ENCODE measurements at places on chromosomes 7 and 10.

GRCh38 chr7:99219185-99219767 is 11.4 kb upstream of the KPNA7 start:
- no peak for ATAC-seq

DNA sequence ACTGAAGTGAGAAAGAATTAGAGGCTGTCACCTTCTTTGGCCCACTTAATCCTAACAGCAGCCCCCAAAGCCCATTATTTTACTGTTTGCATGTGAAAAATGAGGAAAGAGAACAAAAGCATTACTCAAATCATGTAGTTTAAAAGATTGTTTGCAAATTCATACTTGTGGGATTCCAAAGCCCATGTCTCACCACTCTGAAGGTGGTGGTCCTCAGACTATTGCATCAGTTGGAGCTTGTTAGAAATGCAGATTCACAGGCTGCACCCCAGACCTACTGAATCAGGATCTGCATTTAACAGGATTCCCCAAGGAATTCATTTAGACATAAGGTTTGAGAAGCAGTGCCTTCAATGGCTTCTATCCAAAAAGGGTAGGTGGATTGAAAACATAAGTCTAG is 93.7 kb upstream of the PDE1C start:
- no peak for ATAC-seq

DNA sequence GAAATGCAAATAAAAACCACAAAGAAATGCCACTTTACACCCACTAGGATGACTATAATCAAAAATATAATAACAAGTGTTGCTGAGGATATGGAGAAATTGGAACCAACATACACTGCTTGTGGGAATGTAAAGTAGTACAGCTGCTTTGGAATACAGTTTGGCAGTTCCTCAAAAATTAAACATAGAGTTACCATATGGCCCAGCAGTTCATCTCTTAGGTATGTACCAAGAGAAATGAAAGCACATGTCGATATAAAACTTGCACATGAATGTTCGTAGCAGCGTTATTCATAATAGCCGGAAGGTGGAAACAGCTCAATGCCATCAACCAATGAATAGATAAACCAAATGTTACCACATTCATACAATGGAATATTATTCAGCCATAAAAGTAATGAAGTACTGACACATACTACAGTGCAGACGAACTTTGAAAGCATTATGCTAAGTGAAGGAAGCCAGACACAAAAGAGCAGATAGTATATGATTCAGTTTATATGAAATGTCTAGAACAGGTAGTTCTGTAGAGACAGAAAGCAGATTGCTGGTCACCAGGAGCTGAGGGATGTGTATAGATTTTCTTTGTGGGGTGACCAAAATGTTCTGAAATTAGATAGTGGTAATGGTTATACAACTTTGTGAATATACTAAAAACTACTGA is 12.4 kb downstream of the BCAP29 start:
- no peak for ATAC-seq

DNA sequence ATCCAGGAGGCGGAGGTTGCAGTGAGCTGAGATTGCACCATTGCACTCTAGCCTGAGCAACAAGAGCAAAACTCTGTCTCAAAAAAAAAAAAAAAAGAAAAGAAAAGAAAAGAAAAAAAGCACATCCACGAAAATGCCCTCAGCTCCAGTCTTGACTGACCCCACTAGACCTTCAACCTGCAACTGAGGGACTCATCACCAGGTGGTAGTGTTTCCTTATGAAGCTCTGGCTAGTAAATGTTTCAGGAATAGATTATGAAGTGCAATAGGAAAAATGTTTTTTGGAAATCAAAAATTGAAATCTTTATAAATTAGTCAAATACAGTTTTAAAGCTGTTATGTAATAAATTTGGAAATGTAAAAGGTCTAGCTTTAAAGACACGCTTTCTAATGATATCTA is 22.4 kb downstream of the TLL2 start:
- no peak for ATAC-seq

DNA sequence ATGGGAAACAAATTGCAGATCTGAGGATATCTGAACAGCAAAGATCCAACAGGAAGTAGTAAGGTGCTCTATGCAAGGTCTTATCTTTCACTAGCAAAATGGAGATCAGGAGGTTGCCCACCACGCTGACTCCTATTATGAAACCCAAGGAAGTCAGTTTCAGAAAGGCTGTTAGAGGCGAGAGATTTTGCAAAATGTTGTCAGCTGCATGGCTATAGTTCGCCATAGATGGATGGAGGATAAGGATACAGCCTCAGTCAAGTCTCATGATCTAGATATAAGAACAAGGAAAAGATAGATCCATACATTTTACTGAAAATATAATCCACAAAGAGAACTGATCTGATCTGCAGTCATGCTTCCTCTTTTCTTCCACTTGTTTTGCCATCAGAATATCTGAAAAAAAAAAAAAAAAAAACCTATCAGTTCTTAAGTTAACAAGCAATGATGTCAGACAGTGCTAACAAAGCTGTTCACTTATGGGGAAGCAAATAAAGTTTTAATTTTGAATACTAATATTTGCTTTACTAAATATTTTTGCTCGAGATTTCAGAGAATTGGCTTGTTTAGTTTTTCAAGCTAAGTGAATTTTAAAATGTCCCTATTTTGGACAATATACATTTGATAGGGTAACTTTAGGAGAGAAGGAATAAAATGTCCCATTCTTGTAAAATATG is 2.0 kb downstream of the GPR85 start:
- ATAC-seq, result no peak

DNA sequence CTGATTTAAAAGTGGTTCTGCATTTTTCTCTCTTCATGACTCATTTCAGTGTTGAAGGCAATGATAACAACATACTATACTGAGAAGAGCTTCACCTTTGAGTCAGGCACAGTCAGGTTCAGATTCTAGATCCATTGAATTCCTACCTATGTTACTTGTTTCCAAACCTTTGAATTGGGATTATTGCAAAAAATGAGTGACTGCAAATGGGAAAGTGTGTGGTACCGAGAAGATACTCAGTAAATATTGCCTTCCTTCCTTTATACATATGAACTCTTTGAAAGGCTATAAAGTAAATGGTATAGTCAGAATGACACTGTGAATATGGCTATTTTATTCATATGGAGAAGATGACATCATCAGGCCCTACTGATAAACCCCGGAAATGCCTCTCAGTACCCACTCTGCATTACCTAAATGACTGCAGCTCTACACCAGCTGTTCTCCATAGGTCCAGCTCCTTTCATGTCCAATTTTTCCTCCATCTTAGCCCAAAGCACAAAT is 66.7 kb upstream of the FGL2 start:
- ATAC-seq, result peak; percentile 97

DNA sequence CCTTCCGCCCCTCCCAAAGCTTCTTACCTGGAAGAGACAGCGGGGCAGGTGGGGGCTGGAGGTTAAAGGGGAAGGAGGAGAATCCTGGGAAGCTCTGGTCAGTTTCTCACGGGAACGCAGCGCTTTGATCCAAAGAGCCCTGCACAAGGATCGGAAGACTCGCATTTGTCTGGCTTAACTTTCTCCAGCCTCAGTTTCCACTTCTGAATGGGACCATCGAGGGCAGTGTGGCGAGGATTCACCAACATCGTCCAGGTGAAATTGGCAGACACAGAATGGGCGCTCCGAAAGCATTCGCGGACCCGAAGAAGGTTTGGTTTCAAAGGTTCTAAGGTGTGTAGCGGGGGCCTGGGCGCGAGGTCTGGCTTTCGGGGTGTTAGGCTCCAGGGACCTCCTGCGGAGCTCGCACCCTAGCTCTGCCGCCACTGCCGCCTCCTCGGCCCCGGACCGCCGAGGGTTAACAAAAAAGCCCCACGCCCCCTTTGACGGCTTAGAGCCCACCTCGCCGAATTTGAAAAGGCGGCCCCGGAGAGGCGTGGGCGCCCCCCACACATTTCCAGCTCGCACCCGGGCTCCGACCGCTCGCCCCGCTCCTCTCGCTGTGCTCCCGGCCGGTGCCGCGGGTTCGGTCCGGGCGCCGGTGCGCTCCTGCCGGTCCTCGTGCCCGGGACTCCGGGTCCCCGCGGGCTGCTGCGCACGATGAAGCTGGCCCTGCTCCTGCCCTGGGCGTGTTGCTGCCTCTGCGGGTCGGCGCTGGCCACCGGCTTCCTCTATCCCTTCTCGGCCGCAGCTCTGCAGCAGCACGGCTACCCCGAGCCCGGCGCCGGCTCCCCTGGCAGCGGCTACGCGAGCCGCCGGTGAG is at the start of gene COL26A1:
Gene COL26A1 (plus strand): TSS at position 542 of the 862 bp plus-strand sequence. CDS start 158 bp downstream, at position 700.
- ATAC-seq, result no peak

GRCh38 chr7:149552799-149553198 is 55.2 kb upstream of the ZNF746 start:
- ATAC-seq, result no peak

DNA sequence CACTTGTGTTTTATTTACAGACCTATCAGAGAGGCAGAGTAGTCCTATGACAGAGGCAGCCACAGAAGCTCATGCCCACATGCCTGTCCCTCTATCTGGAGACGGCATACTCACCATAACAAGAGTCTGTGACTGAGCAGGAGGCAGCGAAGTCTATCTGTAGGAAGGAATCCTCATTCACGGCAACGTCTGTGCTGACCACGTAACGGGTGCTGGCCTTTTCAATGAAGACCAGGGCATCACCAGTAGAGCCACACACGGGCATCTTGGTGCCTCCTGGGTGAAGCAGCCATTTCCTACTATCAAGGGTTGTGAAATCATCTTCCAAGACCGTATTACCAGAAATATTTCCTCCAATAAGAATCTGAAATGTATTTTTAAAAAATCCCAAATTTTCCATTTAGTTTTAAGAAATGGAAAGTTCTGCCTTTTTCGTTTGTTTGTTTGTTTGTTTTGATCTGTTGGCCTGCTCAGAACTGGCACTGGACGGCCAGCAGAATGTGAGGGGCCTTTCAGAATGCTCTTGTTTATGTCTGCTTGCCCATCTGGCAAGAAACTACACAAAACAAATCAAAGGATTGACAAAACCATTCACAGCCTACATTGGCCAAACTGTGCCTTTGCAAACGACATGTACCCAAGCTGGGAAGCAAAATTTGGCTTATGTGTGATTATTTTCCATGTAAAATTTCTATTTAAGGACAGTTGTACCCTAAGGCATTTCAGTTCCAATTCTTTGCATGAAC is 93.1 kb upstream of the SLC26A5 start:
- no peak for ATAC-seq

- no peak for ATAC-seq
Measured at GRCh38 chr7:44989132-44989531, 10.3 kb upstream of the MYO1G start.

DNA sequence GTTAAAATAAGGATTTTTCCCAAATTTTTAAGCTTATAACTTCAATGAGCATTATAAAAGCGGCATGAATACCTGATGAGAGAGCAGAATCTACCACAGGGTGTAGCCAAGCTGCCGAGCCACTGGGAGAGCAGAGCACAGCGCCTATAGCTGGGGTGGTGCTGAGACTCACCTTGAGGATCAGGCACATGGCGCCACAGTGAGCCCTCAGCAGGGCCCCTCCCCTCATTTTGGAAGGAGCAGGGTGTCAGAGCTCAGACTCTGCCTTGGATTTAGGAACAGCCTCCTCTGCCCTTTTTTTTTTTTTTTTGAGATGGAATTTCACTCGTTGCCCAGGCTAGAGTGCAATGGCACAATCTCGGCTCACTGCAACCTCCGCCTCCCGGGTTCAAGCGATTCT is 118.6 kb downstream of the SRPK2 start:
- no peak for ATAC-seq

DNA sequence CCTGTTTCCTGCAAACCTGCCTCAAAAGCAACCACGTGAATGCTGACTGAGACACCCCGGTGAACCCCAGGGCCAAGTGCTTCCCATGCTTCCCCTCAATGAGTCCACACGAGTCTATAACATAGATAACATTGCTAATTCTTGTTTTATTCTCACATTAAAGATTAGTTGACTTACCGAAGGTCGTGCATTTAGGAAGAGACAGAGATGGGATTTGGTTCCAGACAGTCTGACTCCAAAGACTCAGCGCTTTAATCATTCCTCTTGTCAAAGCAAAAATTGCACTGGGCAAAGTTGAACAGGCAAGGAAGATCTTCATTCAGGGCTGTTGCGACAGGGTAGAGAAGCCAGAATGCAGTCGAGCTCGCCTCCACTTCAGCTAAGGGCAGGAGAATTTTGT is 435.6 kb upstream of the C7orf33 start:
- no peak for ATAC-seq

DNA sequence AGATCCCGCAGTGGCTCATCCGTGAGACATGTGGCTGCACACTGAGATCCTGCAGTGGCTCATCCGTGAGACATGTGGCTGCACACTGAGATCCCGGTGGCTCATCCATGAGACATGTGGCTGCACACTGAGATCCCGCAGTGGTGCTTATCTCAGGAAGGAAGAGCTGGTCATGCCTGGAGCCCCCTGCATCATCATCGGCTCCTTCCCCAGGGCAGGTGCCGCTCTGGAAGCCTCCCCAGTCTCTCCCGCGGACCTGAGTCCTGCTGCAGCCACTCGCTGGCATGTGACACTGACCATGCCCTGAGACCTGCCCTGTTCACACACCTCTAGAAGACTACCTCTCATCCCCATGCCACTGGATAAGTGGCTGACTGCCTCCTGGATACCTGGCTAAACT is 181.3 kb downstream of the PTPRN2 start:
- no peak for ATAC-seq

DNA sequence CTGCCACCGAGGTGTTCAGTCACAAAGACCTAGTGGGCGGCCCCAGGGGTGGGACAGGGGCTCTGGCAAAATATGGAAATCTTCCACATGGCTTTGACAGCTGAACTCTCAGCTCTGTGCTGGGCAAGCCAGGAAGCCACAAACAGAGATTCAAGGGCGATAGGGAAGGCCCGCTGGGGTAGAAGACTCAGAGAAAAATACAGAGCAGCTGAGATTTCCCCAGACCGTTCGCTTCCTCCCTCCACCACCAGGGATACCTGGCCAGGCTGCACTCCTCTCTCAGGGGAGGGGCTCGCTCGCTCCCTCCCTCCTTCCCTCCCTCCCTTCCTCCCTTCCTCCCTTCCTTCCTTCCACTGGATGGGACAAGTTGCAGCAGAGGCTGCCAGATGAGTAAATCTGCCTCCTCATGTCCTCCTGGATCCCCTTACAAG is 260.5 kb downstream of the PRPF18 start:
- ATAC-seq, result no peak

- no peak for ATAC-seq
Measured at GRCh38 chr7:88115258-88115796, 104.5 kb downstream of the SRI start.

GRCh38 chr10:103492655-103493261 is 747 bp upstream of the NEURL1 start:
- ATAC-seq, result no peak

- no peak for ATAC-seq
Measured at GRCh38 chr10:72315054-72315453, 39.7 kb downstream of the DNAJB12 start.

- ATAC-seq, result no peak
Measured at GRCh38 chr7:113085781-113086390, 741 bp downstream of the GPR85 start.

GRCh38 chr7:101754424-101755159 is 62.8 kb upstream of the CUX1 start:
- peak; percentile 88 for ATAC-seq
